ENCODE measurements at places on chromosomes 7 and 10.

GRCh38 chr10:1377231-1377630, 321.0 kb downstream of the WDR37 start:
- DNase-seq, result no peak

GRCh38 chr10:69716711-69717560, 84.8 kb upstream of the COL13A1 start:
- no peak for DNase-seq

GRCh38 chr7:108408296-108408991, 47.8 kb downstream of the NRCAM start:
- no peak for DNase-seq

DNA sequence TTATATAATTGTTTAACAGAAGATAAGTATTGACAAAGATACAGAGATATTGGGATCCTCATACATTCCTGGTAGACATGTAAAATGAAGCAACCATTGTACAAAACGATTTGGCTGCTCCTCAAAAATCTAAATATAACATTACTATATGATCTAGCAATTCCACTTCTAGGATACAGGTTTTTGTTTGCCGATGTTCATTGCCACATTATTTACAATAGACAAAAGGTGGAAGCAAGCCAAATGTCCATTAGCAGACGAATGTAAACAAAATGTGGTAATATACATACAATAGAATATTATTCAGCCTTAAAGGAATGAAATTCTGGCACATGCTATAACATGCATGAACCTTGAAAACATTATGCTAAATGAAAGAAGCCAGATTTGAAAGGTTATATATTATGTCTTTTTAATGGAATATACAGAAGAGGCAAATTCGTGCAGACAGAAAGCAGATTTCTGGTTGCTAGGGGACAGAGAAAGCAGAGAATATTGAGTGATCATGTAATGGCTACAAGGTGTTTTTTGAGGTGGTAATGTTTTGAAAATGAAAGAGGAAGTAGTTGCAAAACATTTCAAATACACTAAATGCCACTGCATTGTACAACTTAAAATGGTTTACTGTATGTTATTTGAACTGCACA, 44.9 kb downstream of the POLR1F start:
- DNase-seq, result no peak

GRCh38 chr10:86775056-86775869, 18.8 kb downstream of the BMPR1A start:
- DNase-seq, result no peak

GRCh38 chr7:24965831-24966708, 13.9 kb downstream of the OSBPL3 start:
- DNase-seq, result peak; percentile 95

DNA sequence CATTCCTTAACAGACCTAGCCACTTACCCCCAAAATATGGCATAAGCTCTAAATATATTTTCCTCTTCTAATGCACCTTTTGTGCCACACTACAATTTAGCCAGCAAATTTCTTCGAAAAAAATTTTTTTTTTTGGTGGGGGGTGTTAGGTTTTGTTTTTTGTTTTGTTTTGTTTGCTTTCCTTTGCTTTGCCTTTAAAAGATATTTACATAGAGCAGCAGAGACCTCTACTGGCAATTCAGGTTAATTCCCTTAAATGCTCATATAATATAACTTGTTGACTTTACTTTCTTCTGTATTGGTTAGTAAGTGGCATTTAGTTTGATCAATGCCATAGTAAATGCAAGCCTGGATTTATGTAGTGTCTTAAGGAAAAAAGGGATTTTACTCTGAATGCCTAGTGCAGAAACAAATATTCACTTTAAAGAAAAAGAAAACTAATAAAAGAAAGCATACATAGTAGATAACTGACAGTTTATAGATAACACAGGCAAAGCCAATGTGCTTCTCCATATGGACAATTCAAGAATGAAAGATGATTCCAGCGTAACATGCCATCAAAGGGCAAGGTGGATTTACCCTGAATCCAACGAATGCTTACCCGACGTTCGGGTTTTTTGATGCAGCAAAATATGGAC, 1250.6 kb downstream of the GATA3 start:
- no peak for DNase-seq

- DNase-seq, result no peak
These were observed 8.0 kb upstream of the FAM221A start for GRCh38 chr7:23672033-23672432.

DNA sequence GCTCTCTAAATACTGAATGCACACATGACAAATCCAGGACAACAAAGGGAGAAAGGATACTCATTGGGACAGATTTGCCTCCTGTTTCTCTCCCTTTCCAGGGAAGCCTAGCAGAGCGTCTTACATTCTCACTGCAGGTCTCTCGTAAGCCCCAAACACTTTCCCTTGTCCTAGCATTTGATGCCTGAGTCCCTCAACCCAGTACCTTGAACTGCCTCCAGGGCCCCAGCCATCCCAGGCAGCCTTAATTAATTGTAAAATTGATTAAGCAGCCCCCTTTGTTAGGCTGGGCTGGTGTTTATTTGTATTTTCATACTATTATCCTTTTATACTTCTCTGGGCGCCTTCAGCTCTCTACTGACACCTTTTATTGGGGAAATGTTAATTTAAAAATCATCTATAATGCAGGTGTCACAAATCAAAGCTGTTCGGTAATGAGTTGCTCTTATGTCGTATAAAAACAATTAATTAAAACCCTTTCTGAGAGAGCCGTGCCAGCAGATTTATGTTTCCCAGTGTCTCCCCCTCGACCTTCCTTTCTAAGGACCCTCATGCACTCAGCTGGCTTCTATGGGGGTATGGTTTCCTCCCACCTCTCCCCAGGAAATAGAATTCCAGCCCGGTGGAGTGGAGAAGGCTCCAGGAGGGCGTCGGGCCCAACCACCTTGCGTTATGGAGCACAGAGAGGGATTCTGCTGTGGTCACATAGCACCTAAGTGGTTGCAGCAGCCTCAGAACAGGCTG, 243.8 kb downstream of the RPS24 start:
- no peak for DNase-seq

- DNase-seq, result no peak
These were observed 11.1 kb downstream of the KCTD7 start for GRCh38 chr7:66639773-66640172.

DNA sequence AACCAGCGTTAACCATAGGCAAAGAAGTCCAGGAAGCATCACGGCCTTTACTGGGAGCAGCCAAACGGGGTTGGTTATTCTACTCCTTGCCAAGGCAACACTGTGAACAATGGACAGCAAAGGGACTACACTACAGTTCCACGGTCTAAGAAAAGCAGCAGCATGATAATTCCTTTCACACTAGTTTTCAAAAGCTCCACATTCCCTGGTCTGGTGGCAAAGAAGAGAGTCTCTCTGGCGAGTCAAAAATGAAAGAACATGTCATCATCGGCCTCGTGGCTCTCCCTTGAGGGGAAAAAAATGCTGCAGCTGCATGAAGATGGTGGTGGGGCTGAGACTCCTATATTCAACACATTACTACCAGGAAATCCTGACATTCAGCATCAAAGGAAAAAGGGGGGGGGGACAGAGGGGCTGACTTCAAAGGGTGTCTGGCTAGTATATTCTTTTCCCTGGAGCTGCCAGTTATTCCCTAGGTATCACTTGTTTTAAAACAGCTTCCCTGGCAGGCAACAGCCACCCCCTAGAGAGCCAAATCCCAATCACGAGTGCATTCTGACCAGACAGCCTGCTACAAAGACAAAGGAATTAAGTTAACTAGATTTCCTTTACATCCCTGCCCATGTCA, 49.1 kb downstream of the SLC37A3 start:
- DNase-seq, result no peak

DNA sequence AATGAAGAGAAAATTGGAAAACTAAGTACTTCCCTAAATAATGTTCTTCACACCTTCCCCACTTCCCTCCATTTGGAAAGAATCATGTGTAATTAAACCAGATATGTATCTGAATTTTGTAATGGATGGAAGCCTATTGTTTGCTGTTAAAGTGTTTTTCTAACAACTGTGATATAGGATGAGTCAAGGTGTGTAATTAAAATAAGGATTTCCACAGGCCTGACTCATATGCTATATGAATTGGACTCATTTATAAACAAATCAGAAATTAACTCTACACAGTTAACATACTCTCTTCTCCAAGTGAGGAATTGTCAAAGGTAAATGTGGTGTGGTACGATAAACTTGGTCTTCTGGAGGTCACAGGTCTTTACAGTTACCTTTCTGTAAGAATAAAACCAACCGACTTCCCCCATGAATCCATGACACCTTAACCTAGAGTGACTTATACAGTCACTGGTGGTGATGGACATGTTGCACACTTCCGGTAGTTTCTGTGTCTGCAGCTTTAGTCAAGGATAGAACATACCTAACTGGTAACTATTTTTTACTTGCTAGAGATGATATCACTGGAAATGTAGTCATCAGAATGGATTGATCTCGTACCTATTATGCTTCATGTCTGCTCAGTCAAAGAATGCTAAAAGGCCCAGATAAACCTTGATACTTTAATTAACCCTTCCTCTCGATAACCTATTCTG, 12.8 kb downstream of the PNLIPRP3 start:
- DNase-seq, result no peak

GRCh38 chr10:122546242-122546641, 14.3 kb upstream of the DMBT1 start:
- DNase-seq, result no peak

DNA sequence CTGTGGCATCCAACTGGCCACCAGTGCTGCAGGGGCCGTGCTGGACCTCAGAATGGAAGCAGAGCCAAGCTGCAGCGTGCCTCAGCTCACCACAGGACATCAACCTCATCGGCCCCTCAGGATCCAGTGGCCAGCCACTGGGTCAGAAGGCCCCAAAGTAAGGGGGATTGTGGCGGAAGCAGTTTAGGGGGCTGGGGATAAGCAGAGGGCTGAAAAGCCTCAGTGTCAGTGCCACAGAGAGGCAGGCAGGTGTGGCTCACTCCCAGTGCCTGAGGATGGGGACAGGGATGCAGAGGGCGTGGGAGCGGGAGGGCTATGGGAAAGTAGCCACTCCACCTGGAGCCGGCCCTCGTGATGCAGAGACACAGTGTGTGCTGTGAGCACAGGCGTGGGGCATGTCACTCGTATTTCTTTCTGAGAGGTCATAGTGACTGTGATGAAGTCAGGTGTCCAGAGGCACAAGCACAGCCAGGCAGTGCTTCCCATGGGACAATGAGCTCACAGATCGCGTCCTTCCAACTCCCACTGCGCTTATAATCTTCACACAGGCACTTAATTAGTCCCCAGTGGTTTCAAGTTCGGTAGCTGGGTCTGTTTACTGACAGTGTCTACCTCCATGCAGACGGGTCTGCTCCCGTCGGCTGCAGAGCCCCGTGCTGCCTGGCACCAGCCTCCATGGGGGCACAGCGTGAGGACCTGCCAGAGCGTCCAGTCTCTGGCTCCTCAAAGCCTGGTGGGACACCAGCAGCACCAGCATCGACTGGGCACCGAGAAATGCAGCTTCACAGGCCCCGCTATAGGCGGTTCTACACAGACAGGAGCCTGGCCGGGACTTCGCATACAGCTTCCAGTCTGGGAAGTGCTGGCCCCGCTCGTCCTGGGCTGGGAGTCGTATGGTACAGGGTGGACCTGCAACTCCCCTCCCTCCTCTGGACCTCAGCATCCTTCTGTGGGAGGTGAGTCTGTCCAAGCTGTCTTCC, 42.9 kb upstream of the CNPY1 start:
- no peak for DNase-seq

- DNase-seq, result no peak
These were observed 84.6 kb downstream of the CABCOCO1 start for GRCh38 chr10:61747307-61747706.

DNA sequence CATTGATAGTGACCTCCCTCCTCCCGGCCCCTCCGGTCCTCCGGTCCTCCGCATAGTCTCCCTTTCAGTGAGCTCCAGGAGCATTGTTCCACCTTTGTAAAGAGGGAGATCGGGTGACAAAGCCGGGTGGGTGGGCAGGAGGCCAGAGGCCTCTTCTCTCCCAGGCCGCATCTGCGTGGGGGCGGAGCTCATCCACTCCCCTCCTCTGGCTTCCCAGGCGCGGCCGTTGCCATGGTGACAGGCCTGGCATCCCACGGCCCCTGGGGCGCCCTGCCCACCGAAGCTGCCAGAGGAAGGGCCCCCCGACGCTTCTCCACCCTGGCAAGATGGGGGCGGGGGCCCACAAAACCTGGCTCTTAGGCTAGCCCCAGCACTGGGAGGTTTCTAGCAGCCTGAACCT, 4.4 kb upstream of the FZD9 start:
- DNase-seq, result no peak

DNA sequence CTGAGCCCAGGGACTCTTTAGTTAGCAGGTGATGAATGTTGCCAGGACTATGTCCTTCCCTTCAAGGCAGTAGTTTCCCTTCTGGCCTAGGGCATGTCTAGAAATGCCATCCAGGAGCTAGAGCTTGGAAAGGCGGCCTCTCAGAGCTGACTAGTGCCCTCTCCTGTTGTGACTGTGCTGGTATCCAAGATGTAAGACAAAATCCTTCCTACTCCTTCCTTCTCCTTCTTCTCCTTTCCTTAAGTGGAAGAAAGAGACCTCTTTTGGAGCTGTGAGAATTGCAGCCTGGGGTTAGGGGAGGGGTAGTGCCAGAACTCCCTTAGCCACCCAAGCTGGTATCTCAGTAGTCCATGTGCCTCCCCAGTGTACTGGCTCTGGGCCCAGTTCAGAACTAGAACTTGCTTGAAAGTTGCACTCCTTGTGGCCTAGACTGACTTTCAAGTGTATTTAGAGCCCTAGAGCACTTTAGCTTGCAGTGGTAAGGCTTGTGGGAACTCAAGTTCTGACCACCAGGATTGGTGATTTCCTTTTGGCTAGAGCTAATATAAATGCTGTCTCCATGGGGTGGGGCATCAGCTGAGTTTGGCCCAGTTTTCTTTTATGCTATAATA, 118.8 kb downstream of the NPSR1 start:
- DNase-seq, result no peak

DNA sequence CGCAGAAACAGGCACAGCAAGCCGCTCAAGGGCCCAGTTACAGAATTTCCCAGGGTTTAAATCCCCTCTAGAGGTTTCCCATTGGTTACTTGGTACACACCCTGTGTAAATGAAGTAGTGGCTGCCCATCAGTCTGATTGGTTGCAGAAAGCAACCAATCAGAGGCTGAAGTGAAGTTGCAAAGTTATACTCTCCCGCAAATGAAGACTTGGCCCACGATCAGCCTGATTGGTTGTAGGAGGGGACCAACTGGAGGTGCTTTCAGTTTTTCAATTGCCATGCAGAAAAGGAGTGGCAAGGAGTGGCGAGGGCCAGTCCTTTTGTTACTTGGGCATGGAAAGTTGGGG, 909.2 kb upstream of the AUTS2 start:
- DNase-seq, result no peak

- DNase-seq, result no peak
These were observed 186.4 kb downstream of the NPSR1 start for GRCh38 chr7:34844406-34844805.

DNA sequence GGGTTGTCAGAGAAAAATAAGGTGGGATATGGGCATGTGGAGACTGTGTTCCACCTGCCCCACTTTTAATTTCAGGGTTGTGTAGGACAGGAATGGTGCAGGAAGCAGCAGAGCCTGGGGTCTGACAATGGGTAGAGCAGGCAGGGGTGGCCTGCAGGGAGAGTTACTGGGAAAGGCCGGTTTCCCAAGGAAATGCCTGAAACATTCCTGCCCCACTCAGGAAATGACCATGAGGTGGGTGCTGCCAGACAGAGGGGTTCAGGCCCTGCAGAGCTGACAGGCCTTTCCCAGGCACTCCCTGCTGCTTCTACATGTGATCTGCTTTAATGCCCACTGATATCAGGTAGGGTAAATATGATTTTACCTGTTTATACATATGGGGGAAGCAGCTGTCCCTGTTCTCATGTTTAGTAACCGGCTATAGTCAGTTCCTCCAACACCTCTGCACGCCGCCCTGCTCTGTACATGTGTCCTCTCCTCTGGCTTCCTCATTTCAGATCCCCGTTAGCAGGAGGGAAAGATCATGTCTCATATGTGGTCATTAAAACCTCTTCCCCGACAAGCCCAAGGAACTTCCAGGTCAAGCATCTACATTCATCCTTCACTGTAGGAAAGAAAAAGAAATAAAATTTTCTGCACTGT, 118.6 kb upstream of the PRSS58 start:
- DNase-seq, result no peak

Data from PC-9 (cell line).